Fibroblast of the aortic adventitia (primary cell): ENCODE measurements at places on chromosomes 7 and 10. TPM values are rescaled to one million over a fixed set of nuclear protein-coding genes. Genes with fewer than 3 reads are reported as not detected.
A peak's percentile ranks its signal among the peaks of the same experiment; 100 is the strongest.

- DNase-seq: no peak
These were observed 67.0 kb downstream of the ATE1 start for GRCh38 chr10:121860810-121861209.

The ATE1 gene
- 39.9 and 53.2 TPM in 2 replicates for total RNA-seq

DNA sequence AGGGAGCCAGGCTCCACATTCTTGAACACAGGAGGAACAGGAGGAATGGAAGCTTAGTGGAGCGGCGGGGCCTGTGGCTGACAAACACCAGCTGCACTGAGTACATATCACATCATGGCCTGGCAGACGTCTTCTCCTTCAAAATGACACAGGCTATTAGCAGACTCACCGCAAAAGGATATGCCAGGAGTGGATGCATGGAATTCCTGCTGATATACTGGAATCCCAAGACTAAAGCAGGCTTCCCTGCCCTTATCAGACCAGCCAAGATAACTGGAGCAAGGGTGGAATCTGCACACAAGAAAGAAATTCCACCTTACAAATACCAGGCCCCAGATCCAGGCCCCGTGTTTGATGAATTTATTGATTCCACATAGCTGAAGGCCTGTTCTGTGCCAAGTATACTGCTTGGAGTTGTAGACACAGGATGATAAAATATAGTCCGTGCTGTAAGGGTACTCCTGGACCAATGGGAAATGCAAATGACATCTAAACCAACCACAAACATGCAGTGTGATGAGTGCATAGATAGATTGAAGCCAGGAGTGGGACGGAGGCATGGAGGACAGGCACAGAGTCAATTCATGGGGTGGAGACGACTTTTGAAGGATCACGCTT, 480.5 kb upstream of the ZMIZ1 start:
- DNase-seq: peak; percentile 99

DNA sequence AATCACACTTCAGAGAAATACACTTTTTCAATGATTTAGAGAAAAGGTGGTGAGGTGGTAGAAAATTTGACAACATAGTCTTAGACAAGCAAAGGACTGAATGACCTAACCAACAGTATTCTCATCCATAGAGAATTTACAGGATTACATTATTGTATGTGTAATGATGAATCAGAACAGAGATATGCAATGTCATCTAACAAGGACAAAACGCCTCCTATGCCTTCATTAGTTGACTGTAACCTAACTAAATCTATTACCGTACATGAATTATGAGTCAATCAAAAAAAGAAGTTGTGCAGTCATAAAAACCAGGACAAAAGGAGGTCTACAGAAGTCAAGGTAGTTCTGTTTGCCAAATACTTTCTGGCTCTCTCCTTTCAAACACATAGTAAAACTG, 66.5 kb downstream of the RAB11FIP2 start:
- peak; percentile 38 for DNase-seq

The PAXIP1 gene
- 12.2 and 13.5 TPM in 2 replicates for total RNA-seq

The ZNF365 gene
- total RNA-seq: 0.41 and 7.2 TPM in 2 replicates

DNA sequence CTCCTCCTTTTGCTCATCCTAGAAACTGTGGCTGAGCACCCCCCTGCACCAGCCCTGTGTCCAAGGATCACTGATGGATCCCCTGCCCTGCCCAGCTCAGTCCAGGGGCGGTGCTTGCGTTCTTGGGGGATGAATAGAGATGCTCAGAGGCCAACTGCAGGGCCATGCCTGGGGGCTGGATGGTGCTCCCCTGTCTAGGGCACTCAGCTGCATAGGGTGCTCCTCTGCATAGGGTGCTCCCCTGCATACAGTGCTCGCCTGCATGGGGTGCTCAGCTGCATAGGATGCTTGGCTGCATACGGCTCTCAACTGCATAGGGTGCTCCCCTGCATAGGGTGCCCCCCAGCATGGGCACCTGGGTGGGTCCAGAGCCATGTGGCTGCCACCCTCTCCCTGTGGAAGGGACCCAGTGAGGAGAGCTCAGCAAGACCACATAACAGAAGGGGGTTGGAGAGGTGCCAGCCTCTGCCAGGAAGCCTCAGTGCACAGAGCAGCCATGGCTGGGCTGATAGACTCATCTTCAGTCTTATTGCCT, 95.0 kb downstream of the BMS1 start:
- no peak for DNase-seq

GRCh38 chr10:72502581-72502980, 123.3 kb downstream of the MICU1 start:
- DNase-seq: no peak

DNA sequence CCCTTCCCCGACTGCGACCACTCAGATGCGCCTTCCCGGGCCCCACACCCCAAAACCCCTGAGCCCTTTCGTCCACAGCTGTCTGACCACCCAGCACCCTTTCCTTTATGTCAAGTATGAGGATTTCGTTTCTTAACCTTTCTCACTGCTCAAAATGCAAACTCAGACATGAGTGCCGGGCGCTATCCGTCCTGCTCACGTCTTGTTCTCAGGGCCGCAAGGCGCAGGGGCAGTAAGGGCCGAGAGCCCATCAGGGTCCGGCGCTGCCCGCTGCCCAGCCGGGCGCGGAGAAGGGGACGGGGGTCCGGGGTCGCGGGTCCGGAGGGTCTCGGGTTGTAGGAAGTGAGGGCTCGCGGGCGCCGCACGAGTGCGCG, 670 bp upstream of the RBM33 start:
- peak; percentile 21 for DNase-seq
